ENCODE measurements at places on chromosomes 7 and 10. TPM values are rescaled to one million over a fixed set of nuclear protein-coding genes. Genes with fewer than 3 reads are reported as not detected.

DNA sequence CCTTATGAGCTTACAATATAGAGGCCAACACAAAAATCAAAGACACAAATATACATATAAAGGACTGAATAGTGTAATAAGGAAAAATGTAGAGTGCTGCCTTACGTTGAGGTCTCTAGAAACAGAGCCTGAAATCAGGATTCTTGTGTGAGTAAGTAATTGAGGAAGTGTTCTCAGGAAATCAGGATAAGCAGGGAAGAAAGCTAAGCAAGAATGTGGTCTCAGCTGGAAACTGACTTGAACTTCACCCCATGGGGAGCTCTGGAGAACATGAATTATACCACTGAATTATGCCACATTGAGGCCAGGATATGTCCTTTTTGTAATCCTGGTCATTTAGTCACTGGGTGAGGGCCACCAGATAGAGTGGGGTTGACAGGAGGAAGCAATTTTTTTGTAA lies 191.9 kb downstream of the ETV1 start:
- DNase-seq, result no peak

Gene CYP3A7
- not detected for total RNA-seq

GRCh38 chr10:5692461-5693358 lies 8.1 kb downstream of the TASOR2 start:
- peak; percentile 9 for DNase-seq

DNA sequence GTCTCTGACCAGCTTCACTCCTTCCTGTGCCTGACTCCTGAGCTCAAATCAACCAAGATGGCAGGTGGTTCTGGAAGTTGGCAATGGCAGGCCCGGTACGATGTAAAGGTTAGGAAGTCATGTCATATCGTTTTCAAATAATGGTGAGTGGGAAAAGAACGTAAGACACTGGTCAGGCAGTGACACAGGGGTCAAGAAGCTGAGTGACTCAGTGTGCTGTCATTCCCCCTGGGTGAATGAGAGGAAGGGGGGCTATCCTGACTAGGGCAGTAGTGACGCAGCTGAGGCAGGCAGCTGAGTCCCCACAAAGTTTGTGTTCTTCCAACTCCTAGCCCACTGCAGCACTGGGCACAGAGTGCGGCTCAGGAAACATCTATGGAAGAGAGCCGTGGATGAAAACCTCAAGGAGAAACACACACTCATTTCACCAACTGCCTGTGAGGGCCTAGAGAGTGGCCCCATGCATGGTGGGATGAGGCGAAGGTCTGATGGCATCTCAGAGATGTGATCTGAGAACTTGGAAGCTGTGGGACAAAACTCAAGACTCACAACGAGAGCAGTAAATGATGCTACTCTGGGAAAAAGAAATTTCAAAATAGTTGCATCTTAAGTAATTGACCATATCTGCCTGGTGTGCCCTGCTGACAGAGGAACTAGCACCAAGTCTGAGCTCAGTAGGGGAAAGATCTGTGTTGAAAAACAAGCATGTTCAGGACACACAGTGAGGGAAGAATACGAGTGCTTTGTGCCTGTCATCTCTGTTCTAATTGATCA lies 23.2 kb downstream of the CREB3L2 start:
- DNase-seq, result peak; percentile 12

Gene FAM24A
- not detected for total RNA-seq

GRCh38 chr7:20064181-20064970 lies 152.8 kb downstream of the MACC1 start:
- no peak for DNase-seq

Gene BTBD16
- 4.7 TPM for total RNA-seq

GRCh38 chr10:80924063-80924952 lies 386.6 kb downstream of the SH2D4B start:
- peak; percentile 73 for DNase-seq

GRCh38 chr7:126535176-126535575 lies 717.6 kb downstream of the GRM8 start:
- no peak for DNase-seq

GRCh38 chr10:14945108-14945507 lies 8.8 kb downstream of the DCLRE1C start:
- DNase-seq, result no peak

DNA sequence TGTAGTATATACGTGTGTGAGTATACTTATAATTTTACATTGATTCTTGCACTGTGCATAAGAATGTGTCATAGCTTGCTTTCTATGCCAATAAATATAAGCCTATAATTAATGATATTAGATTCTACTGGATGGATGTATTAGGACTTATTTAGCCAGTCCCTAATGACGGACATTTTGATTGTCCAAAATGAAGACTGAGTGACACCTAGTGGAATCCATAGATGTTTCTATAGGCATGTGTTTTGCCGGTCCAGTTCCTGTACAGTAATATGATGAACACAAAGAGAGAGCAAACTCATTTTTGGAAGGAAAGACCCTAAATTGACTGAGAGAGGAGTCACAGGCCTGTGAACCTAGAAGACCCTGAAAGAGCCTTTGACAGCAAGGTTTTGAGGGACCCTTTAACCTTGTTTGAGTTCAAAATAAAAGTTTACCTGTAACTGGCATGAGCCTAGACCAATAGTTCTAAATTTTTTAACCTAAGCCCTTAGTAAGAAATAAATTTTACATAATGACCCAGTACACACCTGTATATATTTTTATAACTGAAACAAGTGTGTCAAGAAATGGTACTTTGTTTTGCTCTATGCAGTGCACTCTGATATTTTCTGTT lies 42.4 kb upstream of the AGBL3 start:
- DNase-seq, result peak; percentile 64

DNA sequence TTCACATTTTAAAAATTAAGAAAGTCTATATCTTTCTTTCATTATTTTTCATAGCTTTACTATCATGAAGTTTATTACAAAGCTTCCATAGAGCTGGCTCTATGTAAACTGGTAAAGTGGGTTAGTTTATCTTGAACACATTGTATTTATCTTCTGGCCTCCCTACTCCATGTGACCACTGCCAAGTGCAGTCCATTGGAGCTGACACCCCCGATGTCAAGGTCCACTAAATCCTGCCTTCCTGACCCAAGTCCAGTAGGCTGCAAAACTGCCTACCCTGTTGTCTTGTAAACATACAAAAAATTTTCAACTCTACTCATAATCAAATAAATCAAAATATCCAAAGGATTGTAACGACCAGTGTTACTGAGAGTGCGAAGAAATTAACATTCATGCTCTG lies 10.2 kb downstream of the DNAJC12 start:
- DNase-seq, result no peak

Gene COL28A1
- total RNA-seq, result 0.08 TPM

DNA sequence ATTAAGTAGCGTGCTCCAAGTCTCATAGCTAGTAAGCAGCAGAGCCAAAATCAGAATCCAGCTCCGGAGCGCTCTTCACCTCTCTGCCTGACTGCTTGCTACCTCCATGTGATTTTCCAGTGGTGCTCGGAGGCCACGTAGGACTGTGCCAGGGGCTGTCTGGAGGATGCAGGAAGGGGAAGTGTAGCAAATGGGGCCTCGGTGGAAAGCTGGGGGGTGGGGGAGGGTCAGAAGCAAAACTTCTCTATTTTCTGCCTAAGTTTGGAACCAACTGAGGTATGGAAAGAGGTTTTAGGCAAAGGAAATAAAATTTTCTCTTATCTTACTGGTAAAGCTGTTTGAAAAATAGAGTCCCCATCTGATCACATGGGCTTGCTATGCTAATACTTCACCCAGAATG lies 108.7 kb downstream of the TBXAS1 start:
- DNase-seq, result no peak

DNA sequence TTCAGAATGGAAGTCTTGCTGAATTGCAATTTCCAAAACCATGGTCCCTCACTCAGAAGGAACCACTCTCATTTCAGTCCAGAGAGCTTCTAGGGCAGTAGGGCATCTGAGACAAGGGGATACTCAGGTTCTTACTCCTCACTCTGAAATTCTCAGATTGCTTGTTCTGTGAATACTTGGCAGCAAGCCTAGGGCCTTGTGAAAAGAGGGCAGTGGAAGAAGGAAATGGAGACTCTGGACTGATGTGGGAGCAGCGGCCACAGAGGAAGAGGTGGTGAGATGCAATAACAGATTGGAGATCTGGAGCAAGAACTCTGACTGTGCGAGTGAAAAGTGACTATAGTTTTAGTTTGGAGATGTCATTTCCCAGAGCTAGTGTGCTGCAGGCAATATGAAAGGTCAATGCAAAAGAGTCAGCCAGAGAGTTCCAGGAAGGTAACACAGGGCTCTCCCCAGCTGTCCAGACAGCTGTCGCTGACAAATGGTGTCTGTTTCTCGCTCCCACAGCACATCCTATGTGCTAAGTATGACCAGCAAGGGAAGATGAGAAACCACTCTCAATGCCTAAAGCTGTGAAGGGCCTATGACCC lies 291.6 kb upstream of the KIAA1217 start:
- peak; percentile 6 for DNase-seq

Gene FGL2
- total RNA-seq, result not detected

Gene UCN3
- 0.60 TPM for total RNA-seq

DNA sequence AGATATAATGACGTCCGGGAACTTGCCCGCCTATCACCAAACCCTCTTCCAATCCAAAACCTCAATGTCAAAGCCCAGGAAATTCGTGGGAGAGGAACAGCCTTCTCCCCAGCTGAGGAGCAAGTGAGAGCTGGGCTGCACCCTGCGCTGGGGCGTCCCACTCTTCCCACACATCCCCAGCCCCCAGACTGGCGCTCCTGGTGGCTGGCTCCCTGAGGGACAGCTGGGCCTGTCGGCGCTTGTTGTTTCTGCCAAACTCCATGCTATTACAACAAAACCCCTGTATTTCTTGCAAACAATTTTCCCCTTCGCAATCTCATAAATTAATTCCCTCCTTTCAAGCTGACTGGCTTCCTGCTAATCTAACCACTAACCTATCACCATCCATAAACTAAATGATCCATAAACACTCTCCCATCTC lies 53.0 kb downstream of the GRID1 start:
- no peak for DNase-seq

DNA sequence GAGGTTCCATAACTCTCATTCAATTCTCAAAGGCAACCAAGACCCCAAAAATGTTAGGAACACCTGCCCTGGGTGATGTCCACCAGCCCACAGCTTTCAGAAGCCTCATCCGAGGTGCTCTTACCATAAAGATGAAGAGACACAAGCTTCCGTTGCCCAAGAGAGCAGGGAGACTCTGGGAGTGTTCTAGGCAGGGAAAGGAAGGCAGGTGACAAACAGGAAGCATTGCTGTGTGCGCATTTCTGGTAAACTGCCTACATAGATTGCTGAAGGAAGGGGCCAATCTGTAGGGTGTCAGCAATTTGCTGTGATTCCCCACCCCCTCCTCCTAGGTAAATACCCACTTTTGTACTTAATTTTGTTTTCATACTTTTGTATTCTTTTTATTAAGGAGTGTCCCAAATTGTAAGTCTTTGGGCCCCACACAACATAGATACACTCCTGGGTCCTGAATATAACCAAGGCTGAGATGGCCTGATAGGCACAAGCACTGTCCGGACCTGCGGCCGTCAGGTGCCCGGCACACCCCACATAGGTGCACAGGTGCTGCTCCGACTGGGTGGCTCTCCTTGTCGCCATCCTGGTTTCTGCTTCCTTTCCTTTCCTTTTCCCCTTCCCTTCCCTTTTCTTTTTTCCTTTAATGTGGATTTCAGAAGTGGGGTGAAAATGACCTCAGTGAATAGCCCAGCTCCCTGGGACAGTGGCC lies 51.4 kb upstream of the SMNDC1 start:
- DNase-seq, result no peak

DNA sequence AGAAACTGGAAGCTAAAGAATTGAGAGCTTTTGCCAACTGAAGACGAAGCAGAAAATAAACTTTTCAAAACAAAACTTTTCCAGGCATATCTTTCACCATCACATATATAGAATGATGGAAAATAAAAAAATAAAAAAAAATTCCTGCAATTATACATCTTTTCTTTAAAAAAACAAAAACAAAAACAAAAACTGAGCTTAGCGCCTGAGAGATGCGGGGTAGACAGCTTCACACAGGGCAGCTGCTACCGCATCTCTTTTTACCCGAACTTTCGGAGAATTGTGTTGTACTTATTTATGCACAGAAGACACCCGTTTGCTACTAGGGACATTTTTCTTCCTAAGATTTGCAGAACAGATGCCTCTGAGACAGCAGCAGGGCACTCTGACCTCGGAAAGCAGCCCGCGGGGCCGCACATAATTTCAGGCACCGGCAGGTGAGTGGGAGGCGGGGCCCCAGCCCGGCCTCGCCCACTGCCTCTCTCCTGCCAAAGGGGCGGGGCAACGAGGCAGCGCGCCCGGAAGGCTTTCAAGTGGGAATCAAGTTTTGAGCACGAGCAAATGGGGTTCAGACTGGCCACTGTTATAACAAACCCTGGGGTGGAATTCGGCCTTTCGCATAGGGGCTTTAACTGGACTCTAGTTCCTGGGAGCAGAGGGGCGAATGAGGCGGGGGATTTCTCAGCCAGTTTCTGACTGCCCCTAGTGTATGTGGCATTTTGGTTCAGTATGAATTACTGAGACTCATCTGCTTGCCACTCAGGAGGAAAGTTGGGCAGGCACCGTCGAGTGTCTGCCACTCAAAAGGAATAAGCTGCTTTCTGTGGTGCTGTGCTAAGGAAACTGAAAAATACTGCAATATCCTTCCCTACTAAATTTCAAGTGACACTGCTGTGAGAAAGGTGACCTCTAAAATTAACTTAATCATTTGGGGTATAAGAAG lies 18.5 kb upstream of the FAM133B start:
- DNase-seq, result no peak

- no peak for DNase-seq
Observed at GRCh38 chr7:55557666-55558188, 14.6 kb downstream of the VOPP1 start.

- no peak for DNase-seq
Observed at GRCh38 chr10:58796242-58796641, 283.6 kb downstream of the BICC1 start.

Gene VKORC1L1
- 12.0 TPM for total RNA-seq

GRCh38 chr10:42781893-42782445 lies 626 bp upstream of the BMS1 start:
- DNase-seq, result no peak

- DNase-seq, result no peak
Observed at GRCh38 chr7:37354656-37355131, 94.0 kb downstream of the ELMO1 start.

Gene EEPD1
- 44.7 TPM for total RNA-seq

GRCh38 chr10:106775127-106775526 lies 389.4 kb downstream of the SORCS1 start:
- no peak for DNase-seq

Gene ZNHIT1
- total RNA-seq, result 189 TPM

DNA sequence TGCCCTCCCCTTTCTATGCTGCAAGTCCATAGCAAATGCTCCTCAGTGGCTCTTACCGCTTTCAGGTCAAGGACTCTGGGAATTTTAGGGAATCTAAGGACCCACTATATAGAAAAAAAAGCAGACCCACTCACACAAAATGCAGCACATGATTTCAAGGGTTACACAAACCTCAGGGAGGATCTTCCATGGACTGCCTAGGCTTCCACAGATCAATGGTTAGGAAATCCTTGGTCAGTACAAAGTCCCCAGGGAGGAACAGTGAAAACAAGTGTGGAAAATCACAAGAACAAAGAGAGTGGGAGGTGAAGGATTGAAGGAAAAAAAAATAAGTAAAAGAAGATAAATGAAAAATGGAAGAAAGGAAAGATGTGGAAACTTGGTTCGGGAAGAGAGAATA lies 188.4 kb downstream of the AHR start:
- no peak for DNase-seq

- DNase-seq, result peak; percentile 83
Observed at GRCh38 chr10:119445311-119445934, 97.1 kb downstream of the RGS10 start.

All from HT-29 (cell line).